NCI-H1092 (cell line): ENCODE measurements at places on chromosomes 3 and 15.

DNA sequence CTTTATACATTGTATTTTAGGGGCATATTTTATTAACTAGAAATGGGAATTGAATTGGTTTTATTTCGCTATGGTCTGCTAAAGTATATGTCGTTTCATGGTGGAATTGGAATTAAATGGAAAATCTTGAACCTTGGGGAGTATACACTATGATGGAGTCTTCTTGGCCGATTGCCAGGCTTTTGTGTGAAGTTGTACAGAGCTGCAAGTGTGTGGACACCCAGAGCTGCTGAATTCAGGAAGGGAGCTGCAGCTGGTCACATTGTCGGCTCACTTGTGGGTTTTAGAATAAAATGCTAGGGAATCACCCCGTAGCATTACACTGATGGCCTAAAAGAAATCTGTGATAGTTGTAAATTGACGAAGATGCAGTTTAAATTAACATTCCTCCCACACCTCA, 35.1 kb downstream of the USP3 start:
- DNase-seq: no peak

DNA sequence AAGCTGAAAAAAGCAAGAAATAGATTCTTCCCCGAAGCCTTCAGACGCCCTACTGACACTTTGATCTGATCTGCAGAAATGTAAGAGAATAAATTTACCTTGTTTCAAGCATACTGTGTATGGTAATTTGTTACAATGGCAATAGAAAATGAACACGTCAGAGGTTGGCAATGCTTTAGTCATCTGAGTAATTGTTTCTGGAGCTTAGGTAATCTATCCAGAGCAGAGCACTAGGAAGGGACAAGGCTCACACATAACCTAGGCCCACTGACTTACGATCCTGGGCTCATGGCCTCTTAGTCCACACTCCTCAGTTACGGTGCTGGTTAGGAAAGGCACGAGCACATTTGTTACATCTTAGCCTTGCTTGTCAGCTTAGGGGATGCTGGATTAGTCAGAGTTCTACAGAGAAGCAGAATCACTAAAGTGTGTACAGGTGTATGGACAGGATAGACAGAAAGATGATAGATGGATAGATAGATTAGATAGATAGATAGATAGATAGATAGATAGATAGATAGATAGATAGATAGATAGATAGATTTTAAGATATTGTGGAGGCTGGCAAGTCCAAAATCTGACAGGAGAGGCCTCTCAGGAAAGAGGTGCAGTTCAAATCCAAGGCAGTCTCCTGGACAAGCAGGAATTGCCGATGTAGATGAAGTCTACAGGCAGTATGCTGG, 46.8 kb upstream of the TBC1D23 start:
- DNase-seq: no peak

DNA sequence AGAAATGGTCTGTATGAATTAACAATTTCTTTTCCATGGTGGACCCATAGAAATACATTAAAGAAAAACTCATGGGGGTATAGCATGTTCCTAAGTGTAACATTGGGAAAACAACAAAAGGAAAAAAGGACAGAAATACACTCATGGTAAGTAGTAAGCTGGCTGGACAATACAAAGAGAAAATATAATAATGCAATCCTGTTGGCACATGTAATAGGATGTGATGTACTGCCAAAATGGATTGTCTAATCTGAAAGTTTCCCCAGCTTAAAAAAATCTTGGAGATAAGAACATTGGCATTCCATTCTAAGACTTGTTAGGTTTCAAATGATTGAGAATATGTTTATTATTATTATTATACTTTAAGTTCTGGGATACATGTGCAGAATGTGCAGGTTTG, 128.1 kb downstream of the MBNL1 start:
- no peak for DNase-seq

GRCh38 chr15:85766001-85766831, 28.5 kb downstream of the KLHL25 start:
- DNase-seq: no peak

- no peak for DNase-seq
Measured at GRCh38 chr3:195007151-195007550, 263.8 kb downstream of the XXYLT1 start.

- DNase-seq: peak; percentile 73
Measured at GRCh38 chr3:150227839-150228238, 180.3 kb upstream of the TSC22D2 start.
